Hippocampal formation (tissue), 2 donors: ENCODE measurements at places on chromosomes 1 and 21.

- no peak for DNase-seq
Observed at GRCh38 chr1:107877092-107877491, 87.9 kb downstream of the VAV3 start.

DNA sequence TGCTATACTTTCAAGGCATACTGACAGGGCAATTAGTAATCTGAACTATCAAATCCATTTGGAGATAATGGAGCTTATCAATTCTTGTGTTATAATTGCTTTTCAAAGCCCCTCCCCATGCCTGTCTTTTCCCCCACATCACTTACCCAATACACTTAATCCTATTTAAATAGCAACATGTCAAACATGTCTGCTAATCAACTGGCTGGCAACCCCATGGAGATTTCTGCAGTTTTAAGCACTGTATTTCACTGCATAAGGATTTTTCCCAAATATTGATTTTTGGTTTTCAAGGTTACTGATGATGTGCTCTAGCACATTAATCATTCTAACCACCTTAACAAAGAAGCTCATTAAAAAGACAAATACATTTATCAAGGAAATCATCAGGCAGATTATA, 800.3 kb downstream of the PLA2G4A start:
- no peak for DNase-seq

- no peak for DNase-seq
Observed at GRCh38 chr1:205246351-205247119, 18.8 kb downstream of the TMCC2 start.

GRCh38 chr1:194071205-194071604, 884.8 kb upstream of the B3GALT2 start:
- no peak for DNase-seq

DNA sequence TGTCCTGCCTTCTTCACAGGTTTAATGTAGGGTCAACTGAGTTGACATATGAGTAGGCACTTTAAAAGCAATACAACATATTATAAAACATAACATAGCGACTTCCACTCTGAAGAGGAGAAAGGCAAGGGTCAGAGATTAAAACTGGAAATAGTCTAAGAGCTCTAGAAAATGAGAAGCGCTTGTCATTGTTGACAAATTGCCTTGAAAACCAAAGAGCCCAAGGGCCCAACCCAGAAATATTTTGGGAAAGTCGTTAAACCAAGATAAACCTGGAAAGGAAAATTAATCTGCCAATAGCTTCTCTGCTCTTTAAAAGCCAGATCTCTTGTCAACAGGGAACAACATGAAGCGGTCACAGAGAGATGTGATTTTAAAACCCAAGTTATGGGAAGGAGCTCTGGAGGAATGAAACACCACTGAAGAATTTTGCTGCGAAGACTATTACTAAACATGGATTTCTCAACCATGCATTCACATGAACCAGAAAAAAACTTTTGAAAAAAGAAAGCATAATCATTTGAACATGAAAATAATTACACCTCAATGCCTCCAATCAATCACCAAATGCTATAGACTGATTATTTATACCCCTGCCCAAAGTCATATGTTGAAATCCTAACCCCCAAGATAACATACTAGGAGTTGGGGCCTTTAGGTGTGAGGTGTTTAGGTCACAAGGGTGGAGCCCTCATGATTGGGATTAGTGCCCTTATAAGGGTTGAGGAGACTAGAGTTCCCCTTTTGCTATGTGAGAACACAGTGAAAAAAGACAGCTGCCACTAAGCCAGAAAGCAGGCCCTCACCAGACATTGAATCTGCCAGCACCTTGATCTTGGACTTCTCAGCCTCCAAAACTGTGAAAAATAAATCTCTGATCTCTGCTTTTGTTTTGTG, 33.0 kb upstream of the MTF1 start:
- no peak for DNase-seq

DNA sequence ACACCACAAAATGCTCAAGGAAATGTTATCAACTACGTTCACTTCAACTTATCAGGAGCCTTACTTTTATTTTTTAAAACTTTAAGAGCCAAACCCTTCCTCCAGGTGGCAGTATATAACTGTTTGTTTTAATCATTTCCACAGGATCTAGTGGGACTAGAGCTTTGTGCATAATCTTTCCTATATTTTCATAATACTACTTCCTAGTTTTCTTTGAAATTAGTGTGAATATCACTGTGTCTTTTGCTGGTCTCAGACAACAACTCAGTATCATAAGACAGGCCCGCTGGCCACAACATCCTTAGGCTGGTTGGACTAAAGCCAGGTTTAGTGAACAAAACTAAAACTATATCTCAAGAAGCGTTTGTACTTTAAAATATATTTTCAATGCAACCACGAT, 145.5 kb downstream of the TIAM1 start:
- peak; percentile 65 for DNase-seq

DNA sequence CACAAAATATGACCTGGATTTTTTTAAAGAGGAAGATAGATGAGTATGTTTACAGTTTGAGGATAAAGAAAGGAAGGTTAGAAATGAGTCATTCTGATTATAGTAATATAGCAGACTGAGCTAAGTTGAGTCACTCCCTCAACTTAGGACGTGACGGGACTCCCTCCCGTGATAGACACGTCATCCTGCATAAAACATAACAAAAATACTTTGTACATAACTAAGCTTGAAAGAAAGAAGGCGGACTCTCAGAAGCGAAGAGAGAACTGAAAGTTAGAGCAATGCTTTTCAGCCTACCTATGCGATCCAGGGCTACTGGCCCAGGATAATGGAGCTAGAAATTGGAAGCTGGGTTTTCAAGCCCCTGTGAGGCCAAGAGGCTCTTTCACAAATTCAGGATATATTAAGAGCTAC, 53.0 kb upstream of the DESI2 start:
- no peak for DNase-seq

- no peak for DNase-seq
Observed at GRCh38 chr1:157400766-157401165, 151.5 kb downstream of the FCRL5 start.

- DNase-seq: peak; percentile 81
Observed at GRCh38 chr1:155167166-155168104, 5.7 kb downstream of the KRTCAP2 start.

GRCh38 chr1:96009831-96010434, 711.7 kb upstream of the PTBP2 start:
- no peak for DNase-seq

- DNase-seq: no peak
Observed at GRCh38 chr1:116664978-116665371, 2.6 kb downstream of the IGSF3 start.

DNA sequence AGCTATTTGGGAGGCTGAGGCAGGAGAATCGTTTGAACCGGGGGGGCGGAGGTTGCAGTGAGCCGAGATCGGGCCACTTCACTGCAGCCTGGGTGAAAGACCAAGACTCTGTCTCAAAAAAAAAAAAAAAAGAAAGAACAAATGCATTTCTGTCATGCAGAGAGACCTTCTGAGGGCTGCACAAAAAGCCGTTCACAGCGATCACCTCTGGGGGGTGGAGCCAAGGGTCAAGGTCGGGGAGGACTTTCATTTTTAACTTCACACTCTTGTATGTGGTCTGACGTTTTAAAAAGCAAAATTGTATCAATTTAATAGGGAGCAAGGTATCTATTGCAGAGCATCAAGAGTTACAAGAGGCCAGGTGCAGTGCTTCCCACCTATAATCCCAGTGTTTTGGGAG, 26.6 kb upstream of the CLDN14 start:
- no peak for DNase-seq
